ENCODE measurements at places on chromosomes 16 and 17.

- DNase-seq, result no peak
These were observed 31.9 kb downstream of the NMT1 start for GRCh38 chr17:45092911-45093430.

DNA sequence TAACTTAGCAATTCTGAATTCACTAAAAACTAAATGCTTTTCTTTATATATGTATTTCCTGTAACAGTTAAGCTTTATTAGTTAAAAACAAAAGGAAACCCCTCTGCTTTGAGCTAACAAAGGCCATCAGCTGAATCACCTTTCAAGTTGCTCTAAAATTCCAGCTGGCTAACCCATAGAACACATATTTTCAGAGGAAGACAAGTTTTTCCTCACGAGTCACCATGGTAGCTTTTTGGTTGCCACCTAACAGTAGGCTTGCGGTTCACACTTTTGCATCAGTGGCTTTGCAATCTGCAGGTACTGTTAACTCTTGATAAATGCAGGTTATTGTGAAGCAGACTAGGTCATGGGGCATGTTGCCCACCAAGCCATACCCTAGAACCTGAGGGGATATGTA is 57.6 kb upstream of the IRX5 start:
- DNase-seq, result no peak

- DNase-seq, result no peak
These were observed 121.4 kb downstream of the ZNF778 start for GRCh38 chr16:89338863-89339262.

DNA sequence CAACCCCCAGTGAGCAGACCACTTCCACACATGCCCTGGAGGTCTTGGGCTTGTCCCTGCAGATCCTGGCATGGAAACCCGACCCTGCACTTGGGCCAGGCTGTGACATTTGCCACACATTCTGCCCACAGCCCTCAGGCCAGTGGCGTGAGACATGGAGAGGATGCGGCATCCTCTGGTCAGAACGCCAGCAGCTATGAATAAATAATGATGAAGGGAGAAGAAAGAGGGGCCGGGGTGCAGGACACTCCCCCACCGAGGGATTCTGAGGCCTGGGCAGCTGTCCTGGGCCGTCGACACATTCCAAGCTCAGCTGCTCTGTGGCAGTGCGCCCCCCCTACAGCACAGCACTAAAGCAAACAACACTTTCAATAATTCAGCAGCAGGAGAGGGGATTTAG is 148.8 kb downstream of the ENGASE start:
- no peak for DNase-seq

GRCh38 chr16:67144943-67145342 is 5.9 kb downstream of the B3GNT9 start:
- DNase-seq, result no peak

GRCh38 chr16:3127745-3128144 is 7.1 kb upstream of the ZNF213 start:
- no peak for DNase-seq

GRCh38 chr17:48910370-48910769 is 2.2 kb downstream of the UBE2Z start:
- no peak for DNase-seq

DNA sequence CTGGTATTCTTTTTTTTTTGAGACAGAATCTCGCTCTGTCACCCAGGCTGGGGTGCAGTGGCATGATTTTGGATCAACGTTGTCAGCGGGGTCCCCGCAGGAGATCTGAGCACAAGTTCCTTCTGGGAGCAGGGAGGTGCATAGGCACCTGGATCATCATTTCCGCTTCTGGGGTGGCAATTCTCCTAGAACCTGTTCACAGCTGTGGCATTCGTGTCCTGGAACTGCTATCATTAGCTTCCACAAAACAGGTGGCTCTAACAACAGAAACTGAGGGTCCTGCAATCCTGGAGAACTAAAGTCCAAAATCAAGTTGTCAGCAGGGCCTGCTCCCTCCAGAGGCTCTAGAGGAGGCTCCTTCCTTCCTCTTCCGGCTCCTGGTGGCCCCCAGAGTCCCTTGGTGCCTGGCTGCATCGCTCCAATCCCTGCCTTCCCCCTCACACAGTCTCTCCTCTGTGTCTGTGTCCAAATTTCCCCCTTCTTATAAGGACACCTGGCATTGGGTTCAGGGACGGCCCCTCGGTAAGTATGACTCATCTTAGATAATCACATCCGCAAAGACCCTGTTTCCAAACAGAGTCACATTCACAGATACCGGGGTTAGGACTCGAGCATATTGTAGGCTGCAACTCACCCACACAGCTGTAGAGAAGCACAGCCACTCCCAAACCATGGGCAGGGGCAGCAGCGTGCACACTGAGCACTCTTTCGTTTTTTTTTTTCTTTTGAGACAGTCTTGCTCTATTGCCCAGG is 43.5 kb upstream of the KLHDC4 start:
- DNase-seq, result no peak

GRCh38 chr17:46989637-46990431 is 10.8 kb upstream of the RPRML start:
- DNase-seq, result no peak

DNA sequence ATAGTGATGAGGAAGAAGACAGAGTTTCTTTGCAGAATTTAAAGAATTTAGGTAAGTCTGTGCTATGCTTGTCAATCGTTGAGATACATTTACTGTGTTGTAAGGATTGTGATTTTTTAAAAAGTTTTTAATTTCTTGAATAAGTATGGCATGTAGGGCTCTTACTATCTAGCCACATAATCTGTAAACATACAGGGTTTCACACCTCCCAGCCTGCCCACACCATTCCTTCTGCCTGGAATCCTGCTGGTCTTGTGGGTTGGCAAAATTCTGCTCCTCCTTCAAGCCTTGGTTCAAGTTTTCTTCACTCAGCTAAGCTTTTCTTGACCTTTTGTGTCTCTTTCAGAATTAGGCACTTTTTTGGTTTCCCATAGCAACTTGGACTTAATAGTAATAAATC is 7.5 kb downstream of the ZNHIT3 start:
- no peak for DNase-seq

DNA sequence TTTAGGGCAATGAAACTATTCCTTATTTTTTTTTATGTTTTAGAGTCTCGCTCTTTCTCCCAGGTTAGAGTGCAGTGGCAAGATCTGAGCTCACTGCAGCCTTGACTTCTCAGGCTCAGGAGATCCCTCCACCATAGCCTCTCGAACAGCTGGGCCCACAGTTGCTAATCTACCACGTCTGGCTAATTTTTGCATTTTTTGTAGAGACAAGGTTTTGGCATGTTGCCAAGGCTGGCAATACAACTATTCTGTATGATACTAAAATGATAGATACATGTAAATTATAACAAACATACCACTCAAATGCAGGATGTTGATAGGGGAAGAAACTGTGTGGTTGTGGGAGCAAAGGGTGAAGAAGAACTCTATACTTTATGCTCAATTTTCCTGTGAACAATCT is 401.3 kb downstream of the ZFHX3 start:
- no peak for DNase-seq

DNA sequence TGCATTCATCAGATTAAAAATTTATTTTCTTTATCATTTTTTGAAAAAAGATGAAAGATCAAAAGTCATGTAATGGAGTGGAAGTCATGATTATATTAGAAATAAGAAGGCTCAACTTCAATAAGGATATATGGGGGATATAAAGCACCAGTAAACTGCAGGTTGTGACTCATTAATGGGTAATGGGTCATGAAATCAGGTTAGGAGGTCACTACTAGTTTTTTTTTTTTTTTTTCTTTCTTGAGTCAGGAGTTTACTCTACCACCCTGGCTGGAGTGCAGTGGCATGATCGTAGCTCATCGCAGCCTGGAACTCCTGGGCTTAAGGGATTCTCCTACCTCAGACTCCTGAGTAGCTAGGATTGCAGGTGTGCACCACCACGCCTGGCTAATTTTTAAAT is 14.3 kb downstream of the EFCAB13 start:
- no peak for DNase-seq

DNA sequence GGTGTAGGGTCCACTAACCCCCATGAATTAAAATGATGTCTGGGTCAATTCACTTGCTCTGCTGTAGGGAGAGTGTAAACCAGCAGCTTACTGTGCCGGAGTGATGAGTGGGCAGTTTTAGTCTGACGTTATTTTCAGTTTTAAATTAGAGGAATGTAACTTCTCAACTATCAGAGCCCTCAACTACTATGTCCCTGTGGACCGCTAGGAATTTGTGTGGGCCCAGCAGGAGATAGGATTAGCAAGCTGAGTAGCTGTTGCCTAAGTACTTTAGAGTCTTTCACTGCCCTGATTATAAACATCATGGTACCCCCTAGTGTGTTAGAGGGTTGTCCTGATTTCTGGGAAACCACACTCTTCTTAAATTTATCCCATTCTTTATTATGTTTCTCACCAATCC is 11.4 kb downstream of the MARVELD3 start:
- no peak for DNase-seq

DNA sequence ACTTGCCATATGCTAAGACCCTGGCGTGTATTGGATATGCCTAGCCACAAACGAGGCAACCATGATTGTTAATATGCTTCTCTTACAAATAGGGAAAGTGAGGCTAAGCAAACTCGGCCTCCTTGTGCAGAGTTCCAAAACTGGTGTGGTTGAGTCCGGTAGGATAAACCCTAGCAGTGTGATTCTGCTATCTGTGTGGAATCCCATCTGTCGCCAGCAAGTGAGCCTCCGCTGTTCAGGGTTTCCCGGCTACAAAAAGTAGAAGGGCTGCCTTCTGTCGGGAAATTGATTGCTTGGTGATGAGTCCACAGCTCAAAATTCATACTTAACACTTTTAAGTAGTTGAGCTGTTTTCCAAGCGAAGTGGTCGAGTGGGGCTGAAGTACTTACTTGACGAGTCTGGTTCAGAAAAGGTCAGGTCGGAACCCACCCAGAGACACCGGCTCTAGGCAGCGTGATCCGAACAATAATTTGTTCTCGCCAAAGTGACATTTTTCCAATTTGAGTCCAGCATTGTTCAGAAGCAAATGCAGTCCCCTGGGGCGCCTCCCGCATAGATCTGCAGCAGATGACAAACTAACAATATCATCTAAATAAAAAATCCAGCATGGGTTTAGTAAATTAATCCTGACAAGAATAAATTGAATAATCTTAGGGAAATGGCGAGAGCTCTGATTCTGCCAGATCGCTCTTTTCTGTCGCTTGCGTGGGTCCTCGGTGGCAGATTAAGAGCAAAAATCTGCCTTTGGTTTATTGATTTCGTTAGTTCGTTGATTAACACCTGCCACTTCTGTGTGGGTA is 686.7 kb upstream of the RBFOX1 start:
- no peak for DNase-seq

GRCh38 chr17:34626121-34626681 is 46.8 kb downstream of the TMEM132E start:
- no peak for DNase-seq

- no peak for DNase-seq
These were observed 872 bp downstream of the ELMO3 start for GRCh38 chr16:67199808-67200198.

GRCh38 chr16:77171745-77172635 is 19.0 kb upstream of the MON1B start:
- DNase-seq, result no peak

GRCh38 chr17:40351359-40352236 is 12.9 kb downstream of the GJD3 start:
- DNase-seq, result no peak

- no peak for DNase-seq
These were observed 71.4 kb downstream of the ZFHX3 start for GRCh38 chr16:72976438-72977064.

DNA sequence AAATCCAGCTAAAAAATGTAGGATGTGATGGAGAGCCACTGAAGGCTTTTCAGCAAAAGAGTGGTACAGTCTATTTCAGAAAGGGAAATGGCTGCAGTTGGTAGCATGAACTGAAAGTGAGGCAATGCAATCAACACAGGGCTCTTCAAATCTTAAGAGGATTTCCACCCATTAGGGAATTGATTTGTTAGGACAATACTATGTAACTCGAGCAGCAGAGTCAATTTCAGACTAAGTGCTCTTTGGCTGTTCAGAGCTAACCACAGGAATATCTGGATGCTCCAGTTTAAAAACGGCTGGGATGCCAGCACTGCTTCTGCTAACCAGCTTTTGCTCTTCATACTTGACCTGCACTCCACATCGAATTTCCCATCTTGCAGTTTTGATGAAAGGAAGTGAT is 24.6 kb downstream of the CACNG1 start:
- no peak for DNase-seq

DNA sequence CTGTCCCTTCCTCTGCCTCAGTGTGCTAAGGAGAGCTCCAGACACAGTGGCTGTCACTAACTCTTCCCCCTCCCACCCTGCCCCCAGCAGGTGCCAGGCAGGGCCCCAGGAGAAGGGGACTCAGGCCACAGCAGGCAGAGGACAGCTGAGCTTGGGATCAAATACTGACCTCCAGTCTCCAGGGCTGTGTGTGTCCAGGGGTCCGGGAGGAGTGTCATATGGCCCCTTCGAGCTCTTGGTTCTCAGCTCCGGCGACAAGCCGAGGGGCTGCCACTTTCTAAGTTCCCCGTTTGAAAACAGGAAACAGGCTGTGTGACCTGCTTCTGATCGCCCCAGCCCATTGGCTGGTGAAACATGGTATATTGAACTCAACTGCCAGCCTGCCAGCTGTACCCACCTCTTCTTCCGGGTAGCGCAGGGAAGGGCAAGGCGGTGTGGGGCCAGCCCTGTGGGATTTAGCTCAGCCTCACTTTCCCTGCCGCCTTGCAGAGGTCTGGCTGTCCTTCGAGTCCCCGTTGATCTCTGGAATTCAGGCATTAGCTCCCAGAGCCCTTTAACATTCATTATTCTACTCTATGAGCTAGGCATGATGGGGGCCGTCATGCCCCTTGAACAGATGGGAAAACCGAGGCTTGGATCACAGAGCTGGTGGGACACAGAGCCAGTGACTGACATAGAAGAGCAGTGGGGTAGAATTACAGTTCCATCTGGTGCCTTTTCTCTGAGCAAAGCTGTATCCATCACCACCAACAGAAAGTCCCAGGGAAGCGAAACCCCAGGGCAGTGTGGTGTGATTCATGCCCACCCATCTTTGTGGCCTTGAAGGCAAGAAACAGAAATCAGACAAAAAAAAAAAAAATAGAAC is at the start of gene SNX20:
Gene SNX20, minus strand, starts transcription at position 292 of the 865 bp plus-strand sequence. CDS start 3,786 bp downstream, outside the sequence.
- peak; percentile 69 for DNase-seq

- no peak for DNase-seq
These were observed 184.5 kb downstream of the IRF8 start for GRCh38 chr16:86083382-86084002.

DNA sequence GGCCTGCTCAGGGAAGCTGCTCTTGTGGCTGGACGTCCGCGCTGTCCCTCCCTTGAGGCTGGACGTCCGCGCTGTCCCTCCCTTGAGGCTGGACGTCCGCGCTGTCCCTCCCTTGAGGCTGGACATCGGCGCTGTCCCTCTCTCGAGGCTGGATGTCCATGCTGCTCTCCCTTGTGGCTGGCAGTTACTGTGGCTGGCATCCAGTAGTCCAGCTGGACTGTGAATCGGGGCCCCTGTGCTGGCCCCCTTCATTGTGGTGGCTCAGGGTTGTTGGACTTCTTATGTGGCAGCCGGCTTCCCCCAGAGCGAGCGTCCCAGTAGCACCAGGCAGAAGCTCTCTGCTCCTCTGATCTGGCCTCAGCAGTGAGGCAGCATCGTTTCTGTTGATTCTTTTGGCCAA is 141.5 kb downstream of the IRF8 start:
- DNase-seq, result no peak

DNA sequence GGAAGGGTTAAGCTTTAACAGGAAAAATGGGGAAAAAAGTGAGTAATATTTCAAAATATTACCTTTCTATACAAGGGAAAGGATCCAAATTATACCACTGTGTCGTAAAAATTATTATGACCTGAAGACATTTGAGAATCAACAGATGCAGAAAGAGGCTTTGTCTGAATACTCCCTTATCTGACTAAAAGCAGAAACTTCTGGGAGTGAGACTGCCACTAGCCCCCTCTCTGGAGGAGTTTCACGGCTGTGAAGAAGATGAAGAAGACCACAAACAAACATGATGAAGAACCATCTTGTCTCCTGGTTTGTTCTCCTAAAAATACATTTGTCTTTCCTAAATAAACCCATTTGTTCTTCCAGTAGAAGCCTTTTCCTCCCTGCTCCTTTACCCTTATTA is 29.4 kb downstream of the CNTROB start:
- no peak for DNase-seq

Measured in stimulated activated CD8-positive, alpha-beta memory T cell treated with anti-CD3 and anti-CD28 coated beads, Interleukin-4, amount 100 ng/mL, for 48 hours (primary cell).